ENCODE measurements at places on chromosomes 5 and 9.

- DNase-seq: no peak
Measured at GRCh38 chr5:155765715-155766114, 561.2 kb upstream of the SGCD start.

DNA sequence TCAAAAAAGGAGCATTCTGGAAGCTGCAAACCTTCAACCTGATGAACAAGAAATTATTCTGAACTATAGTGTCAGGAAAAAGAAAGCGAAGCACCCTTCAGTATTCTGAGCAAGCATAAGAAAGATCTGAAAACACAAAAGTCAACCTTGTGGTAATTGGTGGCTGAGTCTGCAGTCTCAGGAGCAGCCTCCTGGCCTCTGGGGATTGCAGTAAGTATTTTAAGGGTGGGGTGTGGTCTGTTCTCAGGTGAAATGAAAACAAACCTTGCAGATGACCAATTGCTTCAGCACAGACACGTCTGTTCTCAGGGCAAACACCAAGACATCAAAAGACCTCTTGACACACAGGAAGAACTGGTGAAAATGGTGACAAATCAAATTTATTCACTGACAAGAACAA lies 147.8 kb upstream of the RAPGEF1 start:
- no peak for DNase-seq

GRCh38 chr9:132160802-132161742 lies 786 bp upstream of the NTNG2 start:
- DNase-seq: peak; percentile 57

DNA sequence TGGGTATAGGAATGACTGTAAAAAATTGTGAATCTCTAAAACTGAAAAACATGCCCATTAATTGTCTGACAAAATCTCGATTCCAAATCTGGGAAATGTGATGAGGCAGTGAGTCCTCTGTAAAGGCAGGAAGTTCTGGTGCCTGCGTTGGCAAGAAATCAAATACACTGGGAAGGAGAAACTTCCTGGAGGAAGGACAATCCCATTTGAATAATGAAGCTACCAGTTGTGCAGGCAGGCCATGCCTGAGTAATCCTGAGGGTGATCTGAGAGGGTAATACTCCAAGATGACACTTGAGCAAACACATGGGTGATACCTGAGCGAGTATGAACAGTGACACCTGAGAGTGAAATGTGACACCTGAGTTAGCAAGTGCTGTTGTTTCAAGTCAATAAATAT lies 49.7 kb downstream of the KIF24 start:
- no peak for DNase-seq

- DNase-seq: no peak
Measured at GRCh38 chr9:113012492-113012891, 500 bp upstream of the ZNF883 start.

DNA sequence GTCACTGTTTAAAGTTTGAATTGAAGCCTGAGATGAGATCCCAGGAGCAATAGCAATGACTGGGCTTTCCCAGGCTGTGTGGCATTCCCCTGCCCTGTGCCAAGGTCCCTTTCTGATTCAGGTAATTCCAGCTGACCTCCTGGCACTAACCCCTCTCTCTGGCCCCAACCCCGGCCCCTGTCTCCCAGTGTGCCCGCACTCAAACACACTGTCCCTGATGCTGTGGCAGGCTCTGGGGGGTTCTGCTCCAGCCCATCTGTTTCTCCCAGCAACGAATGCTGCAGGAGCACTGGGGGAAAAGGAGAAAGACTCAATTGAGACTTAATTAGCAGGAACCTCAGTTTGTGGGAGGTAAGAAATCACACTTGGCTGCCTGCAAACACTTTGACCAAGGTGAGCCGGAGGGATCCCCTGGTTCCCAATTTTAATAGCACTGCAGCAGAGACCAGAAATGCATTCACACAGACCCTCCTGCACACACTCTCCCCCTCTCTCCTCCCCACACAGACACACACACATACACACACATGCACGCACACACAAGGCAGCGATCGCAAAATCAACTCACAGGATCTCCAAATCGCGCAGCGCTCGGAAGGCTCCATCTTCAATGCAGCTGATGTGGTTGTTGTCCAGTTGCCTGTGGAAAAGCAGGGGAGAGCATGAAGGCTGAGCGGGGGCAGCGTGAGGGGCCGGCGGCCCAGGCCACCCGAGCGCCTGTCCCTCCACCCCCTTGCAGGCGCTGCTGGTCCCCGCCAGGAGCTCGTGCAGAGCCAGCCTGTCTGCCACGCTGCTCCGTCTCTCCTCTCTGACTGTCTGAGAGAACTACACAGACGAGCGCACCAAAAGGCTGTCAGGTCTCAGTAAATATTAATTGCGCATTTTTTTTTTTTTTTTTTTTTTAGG lies 265.1 kb upstream of the PANK3 start:
- no peak for DNase-seq

- DNase-seq: no peak
Measured at GRCh38 chr9:92289708-92290390, 3.6 kb downstream of the IARS1 start.

DNA sequence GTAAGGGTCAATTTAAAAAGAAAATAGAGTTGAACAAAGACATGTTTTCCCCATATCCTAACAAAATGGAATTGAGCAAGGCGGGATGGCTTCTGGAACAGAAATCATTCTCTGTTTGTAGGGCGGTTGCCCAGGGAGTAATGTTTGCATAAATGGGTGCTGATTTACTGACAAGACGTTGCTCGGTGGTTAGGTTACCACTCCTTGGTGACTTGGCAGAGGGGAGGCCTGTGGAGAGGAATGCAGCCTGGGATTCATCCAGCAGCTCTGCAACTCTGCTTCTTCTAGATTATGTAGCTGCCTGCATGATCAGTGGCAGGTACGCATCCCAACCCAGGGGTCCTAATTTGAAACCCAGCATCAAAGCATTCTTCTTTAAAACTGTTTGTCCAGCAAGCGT lies 200.2 kb downstream of the CFAP90 start:
- no peak for DNase-seq

- no peak for DNase-seq
Measured at GRCh38 chr9:98869866-98870265, 62.4 kb downstream of the GALNT12 start.

DNA sequence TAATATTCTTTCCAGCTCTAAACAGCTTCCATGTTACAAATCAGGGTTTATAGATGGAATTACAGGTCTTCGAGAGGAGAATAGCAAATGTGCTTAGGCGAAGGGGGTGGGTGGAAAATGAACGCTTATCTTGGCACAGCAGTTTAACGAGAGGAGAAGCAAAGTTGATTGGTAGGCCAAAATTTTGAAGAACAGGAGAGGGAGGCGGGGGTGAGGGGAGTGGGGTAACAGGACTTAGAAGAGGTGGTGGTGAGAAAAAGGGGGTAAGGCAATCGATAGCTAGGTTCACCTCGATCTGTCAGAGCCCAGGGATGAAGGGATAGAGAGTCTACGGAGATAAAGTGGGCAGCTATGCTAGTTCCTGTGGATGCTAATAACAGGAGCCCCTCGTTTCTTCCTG lies 764 bp downstream of the ANKRA2 start:
- DNase-seq: no peak

GRCh38 chr9:107504585-107505455 lies 15.3 kb upstream of the KLF4 start:
- DNase-seq: no peak

DNA sequence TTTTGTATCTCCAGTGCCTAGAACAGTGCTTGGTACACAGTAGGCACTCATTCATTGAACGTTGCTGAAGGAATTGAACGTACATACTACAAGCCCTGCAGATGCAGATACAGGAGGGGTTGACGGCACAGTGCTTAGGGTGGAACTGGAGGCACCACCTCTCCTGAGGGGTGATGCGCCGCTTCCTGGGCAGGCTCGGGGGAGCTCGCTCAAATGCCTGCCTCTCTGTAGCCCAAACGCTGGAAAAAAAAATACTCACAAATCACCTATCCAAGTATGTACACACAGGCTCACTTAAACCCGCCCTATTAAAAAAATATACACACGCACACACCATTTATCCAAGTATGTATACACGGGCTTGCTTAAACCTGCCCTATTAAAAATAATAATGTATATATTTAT lies 536 bp upstream of the COMMD10 start:
- peak; percentile 12 for DNase-seq

DNA sequence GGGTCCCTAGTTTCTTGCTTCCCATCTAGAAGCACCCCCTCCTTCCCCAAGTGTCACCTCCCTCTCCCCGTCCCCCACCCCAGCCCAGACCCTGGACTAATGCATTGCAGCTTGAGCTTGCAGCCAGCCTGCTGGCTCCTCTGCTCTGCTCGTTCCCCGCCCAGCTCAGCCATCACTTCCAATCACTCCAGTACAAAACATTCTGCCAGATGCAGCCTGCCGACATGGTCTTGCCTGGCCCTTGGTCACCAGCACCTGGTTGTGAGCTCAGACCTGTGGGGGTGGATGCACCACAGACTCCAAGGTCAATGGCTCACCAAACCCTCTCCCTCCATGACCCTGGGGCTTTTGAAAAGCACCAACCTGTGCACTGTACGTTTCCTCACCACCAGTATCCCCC lies 172.9 kb upstream of the SMIM23 start:
- DNase-seq: no peak

DNA sequence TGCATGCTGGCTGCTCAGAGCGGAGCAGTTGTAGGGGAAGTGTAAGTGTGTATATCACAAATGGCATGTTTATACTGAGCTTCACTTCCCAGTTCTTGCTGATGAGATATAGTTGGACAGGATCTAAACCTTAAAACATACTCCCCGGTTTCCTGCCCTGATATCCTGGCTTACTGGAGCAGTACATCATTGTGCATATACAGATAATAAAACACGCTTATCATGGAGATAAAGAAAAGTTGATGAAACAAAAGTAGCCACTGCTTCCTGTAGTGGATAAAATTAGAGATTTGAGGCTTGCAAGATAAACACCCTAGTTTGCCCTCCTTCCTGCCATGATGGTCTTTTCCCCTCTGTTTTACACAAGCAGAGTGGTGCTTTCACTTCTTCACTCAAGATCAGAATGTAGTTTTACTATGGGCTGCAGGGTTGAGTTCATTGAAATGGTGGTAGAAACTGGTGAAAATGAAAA lies 15.0 kb downstream of the NPR3 start:
- no peak for DNase-seq

DNA sequence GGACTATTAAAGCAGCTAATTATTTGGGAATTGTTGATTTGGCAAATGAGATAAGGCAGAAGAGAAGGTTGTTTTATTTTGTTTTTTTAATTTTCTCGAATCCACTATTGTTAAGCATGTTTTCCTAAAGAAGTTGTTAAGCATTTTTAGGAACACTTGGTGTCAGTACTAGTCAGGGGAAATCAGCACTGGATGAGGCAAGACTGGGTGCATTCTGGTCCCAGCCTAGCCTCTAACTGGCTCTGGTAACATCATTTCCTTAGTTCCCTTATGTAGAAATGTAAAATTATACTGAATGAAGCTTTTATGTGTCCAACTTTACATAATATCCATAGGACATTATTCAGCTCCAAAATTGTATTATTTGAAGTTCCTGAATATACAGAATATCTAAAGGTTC lies 196.1 kb downstream of the PCSK5 start:
- DNase-seq: no peak

DNA sequence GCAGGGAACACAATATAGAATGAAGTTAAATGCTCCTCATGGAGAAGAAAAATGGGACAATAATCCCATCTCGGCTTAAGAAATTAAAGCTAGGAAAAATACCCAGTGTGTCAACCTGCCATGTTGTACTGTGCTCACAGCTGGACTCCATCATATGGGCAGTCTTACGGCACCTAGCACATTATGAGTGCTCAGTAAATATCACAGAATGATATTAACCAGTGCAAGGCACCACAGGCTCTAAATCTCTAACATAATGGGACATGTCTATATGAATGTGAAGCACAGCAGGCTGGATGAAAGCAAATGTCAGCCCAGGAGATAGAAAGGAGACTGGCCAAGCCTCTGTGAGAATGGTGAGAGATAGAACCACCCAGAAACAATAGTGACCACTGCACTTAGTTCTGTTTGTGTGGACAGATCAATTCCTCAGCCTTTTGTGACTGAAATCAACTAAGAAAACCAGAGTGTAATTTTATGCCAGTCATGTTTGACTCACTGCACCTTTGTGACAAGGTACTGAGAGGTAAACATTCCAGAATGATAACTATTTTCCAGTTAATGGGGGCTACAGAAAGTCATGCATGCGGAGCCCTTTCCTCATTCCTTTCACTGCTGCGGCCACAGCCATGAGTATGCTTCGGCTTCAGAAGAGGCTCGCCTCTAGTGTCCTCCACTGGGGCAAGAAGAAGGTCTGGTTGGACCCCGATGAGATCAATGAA lies 140.4 kb upstream of the CDH6 start:
- no peak for DNase-seq

GRCh38 chr5:175840050-175840841 lies 31.1 kb upstream of the CPLX2 start:
- DNase-seq: peak; percentile 12
